ENCODE measurements at places on chromosomes 5 and 9.

GRCh38 chr9:107577140-107577776 is 87.7 kb upstream of the KLF4 start:
- DNase-seq = no peak

DNA sequence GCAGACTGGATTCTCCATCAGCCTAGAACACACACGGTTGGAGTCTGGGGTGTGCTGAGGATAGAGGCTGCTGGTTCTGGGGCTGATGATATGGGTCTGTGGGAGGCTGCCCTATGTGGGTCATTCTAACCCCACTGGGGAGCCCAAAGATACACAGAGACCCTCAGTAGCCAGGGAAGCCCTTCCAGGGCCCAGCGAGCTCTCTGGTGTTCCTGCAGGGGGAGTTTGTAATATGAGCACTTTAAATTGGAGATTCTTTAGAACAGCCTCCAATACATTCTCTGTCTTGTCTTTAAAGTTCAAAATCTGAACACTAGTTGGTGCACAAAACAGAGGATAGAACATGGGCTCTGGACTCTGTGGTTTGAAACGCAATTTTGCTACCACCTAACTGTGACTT is 2.4 kb downstream of the ACTL7A start:
- DNase-seq = no peak

- DNase-seq = peak; percentile 33
Measured at GRCh38 chr5:56735849-56736641, 79.3 kb upstream of the MAP3K1 start.

- peak; percentile 30 for DNase-seq
Measured at GRCh38 chr9:121700165-121700831, 48.9 kb downstream of the DAB2IP start.

DNA sequence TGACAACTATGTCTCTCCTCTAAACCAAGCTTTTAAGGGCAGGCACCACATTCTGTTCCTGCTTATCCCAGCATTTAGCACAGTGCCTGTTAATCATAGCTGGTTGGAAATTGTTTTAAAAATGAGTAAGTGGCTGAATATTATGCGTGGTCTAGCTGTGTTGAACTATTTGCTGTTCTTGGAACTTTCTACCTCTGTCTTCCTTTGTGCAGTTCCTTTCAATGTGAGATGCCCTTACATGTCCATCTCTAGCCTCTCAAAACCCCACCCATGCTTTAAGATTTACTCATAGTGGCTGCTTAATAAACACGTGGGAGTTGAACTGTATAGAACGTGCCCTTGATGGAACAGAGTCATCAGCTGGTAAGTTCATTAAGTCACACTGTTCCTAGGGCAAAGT is 34.5 kb downstream of the C9orf57 start:
- DNase-seq = no peak

GRCh38 chr5:78972654-78973428 is 12.3 kb downstream of the ARSB start:
- DNase-seq = no peak

DNA sequence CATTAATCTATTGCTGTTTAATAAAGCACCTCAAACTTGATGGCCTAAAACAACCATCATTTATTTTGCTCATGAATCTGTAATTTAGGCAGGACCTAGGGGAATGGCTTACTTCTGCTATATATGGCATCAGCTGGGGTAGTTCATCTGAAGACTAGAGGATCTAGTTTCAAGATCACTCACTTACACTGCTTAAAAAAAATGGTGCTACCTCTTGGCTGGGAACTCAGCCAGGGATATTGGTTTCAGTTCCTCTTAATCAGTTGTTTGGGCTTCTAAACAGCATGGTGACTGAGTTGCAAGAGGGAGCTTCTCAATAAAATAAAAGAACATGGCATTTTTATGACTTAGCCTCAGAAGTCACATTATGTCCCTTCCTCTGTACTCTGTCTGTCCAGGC is 142.0 kb downstream of the FAM114A2 start:
- no peak for DNase-seq

GRCh38 chr5:150143350-150144245 is 12.0 kb downstream of the PDGFRB start:
- no peak for DNase-seq

DNA sequence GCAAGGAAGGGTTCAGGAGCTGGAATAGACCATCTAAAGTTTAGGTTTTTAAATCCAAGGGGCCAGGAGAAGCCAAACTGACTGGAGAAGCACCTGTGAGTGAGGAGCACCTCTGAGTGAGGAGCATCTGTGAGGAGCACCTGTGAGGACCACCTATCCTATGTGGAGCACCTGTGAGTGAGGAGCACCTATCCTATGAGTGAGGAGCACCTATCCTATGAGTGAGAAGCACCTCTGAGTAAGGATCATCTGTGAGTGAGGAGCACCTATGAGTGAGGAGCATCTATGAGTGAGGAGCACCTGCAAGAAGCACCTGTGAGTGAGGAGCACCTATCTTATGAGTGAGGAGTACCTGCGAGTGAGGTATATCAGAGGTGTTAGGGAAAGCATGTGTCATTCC is 8.0 kb upstream of the OR1Q1 start:
- DNase-seq = no peak

DNA sequence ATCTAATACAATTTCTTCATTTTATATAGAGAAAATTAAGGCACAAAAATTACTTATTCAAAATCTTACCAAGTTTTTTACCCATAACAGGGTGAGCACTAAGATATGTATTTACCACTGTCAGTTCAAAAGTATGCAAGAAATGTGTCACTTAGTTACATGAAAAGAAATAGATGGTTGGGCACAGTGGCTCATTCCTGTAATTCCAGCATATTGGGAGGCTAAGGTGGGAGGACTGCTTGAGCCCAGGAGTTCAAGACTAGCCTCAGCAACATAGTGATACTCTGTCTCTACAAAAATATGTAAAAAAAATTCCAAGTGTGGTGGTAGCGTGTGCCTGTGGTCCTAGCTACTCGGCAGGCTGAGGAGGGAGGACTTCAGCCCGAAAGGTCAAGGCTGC is 19.4 kb downstream of the YIPF5 start:
- no peak for DNase-seq

DNA sequence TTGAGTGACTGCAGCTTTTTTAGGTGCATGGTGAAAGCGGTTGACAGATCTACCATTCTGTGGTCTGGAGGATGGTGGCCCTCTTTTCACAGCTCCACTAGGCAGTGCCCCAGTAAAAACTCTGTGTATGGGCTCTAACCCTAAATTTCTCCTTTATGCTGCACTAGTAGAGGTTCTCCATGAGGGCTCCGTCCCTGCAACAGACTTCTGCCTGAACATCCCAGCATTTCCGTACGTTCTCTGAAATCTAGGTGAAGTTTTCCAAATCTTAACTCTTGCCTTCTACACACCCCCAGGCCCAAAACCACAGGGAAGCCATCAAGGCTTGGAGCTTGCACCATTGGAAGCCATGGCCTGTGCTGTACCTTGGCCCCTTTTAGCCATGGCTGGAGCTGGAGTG is 1898.1 kb upstream of the NUDT12 start:
- no peak for DNase-seq

DNA sequence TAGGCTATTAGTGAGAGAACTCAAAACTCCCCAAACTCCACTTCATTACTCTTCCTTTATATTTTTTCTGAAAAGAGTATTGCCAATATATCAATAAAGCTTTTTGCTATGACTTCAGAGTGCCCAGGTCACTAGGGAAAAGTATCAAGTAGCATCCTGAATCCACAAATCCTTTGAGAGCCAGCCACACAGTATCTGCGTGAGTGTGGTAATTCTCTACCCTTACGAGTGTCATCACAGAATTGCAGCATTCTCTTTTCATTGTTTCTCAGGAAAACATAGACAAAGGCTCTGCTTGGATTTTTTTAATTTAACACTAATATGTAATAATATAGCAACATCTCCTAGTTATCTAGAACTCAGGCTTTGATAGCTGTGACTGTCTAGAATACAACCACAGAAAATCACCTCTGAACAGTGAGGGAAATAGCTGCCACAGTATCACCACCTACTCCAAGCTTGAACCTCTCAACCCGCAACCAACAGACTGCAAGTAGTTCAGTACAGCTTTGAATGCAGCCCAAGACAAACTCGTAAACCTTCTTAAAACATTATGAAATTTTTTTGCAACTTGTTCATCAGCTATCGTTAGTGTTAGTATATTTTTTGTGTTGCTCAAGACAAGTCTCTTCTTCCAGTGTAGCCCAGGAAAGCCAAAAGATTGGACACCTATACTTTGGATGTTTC is 79.3 kb upstream of the CCDC152 start:
- DNase-seq = no peak

DNA sequence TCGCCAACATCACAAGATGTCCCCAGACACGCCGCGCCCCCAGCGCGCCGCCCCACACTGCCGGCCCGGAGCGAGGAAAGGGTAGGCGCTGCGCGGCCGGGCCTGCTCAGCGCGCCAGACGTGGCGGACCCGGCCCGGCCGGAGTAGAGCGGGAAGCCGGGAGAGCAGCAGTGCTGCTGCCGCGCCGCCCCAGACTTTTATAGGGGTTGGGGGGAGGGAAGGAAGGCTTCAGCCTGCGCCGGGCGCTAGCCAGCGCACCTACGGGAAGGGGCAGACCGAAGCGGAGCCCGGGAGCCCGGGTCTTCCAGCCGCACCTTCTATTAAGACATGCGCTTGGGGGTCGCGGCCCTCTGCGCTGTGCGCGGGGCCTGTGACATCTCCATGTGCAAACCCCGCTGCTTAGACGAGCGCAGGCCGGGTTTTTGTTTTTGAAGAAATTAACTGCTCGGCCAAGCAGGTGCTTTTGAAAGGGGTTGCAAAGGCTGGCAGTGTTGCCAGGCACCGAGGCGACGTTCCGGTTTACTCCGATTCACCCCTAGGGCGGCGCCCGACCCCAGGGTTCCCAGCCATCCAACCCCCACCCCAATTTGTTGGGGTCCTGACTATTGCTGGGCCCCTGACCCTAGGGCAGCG is 353 bp upstream of the PAX5 start:
- DNase-seq = peak; percentile 83

GRCh38 chr5:178201927-178202235 is 2.5 kb upstream of the HNRNPAB start:
- no peak for DNase-seq

- no peak for DNase-seq
Measured at GRCh38 chr5:117740268-117740667, 1165.6 kb upstream of the SEMA6A start.

- no peak for DNase-seq
Measured at GRCh38 chr5:26329562-26330189, 708.7 kb downstream of the CDH9 start.

GRCh38 chr5:32536246-32536645 is 49.1 kb upstream of the SUB1 start:
- no peak for DNase-seq

DNA sequence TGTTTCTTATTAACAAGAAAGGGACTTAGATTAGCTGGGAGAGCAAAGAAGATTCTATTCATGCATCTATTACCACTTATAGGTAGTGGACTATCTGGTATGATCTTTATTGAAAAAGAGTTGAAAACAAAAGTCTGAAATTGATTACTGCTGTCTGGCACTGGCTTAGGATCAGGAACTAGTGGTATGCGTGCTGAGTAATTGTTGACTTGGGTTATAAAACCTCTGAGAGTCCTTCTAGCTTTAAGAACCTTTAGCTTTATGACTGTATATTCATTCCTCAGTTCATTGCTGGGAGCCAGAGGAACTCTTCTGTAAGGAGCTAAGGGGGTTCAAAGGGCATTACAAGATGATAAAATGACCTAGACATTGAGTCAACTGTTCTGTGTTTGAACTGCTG is 7.6 kb downstream of the SLC1A1 start:
- no peak for DNase-seq

GRCh38 chr9:31005086-31005665 is 1379.3 kb upstream of the ACO1 start:
- no peak for DNase-seq

DNA sequence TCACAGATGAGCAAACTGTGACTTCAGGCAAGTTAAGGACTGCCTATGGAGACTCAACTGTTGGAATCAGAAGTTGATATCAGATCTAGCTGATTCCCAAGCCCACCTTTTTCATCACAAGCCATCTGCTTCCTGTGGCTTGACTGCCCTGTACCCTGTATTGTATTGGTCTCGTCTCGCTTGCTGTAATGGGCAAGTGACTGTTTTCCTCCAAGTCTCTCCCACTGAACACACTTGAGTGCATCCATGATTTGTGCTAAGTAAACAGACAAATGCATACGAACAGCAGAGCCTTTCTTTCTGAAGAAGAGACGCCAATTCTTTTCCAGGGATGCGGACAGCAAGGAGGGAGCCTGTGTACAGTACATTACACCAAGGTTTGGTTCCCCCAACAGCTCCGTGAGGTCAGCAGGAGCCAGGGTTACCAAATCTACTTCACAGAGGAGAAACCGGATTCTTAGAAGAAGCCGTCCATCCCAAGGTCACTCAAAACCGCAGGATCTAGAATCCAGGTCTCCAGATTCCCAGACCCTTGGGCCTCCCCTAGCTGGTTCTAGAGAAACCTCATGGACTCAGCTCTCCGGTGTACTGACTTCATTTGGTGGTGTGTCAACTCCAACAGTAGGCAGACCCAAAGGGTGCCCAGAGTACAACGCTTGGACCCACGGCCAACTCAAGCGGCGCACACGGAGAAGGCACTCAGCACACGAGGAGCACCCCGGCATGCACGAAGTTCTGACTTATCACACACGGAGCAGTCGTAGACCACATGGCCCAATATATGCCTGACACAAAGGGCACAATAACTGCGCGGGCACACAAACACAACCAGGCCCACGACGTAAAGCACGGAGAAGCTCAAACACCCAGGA is 1.1 kb downstream of the BAG1 start:
- peak; percentile 27 for DNase-seq

DNA sequence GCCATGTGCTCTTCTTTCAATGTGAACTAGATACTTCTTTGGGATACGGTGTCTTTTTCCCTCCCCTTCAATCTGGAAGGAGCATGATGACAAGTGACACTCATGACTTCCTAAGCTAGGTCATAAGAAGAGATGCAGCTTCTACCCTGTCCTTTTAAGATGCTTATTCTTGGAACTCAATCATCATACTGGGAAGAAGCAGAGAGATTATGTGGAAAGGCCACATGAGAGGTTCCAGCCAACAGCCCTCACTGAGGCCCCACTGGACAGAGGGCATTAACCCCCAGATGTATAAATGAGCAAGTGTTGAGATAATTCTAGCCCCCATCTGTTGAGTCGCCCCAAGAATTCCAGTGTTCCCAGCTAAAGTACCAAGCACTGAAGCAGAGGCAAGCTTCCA is 29.3 kb upstream of the HTR4 start:
- no peak for DNase-seq

DNA sequence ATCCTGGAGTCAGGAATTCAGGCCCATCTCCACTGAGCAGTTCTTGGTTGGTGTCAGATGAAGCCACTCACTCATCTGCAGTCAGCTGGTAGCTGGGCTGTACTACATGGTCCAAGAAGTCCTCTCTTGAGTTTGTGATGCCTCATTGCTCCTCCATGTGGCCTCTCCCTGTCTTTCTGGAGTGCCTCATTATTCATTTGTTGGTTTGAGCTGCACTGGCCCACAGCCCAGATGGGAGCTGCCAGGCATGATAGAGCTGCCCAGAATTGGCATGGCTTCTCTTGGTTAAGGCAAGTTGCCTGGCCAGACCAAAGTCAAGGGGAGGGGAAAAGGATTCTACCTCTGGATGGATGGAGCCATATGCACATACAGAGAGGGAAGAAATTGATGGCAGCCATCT is 8.0 kb downstream of the PTCD2 start:
- no peak for DNase-seq
